ENCODE measurements at places on chromosomes 1 and 21.

- DNase-seq: no peak
Observed at GRCh38 chr1:27545271-27545670, 55.3 kb upstream of the WASF2 start.

DNA sequence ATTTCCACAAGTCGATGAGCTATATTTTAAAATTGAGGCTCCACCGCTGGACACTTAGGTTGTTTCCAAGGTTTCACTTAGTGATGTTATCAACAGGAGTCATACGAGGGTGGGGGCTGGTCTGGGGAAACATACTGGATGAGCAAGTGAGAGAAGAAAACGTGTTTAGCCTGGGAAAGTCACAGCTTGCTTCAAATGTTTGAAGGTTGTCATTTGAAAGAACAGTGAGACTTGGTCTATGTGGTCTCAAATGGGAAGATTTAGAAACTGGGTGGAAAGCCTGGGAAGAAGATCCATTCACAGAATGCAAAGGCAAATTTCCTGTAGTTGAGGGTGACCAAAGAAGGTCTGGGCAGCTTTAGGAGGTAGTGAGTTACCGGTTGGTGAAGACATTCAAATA is 9.9 kb upstream of the DYRK1A start:
- DNase-seq: no peak

GRCh38 chr1:214208460-214208859 is 72.5 kb upstream of the SMYD2 start:
- DNase-seq: no peak

GRCh38 chr1:175530183-175530582 is 213.2 kb downstream of the TNR start:
- no peak for DNase-seq

GRCh38 chr1:40977716-40978115 is 1.8 kb upstream of the CTPS1 start:
- no peak for DNase-seq

GRCh38 chr1:147264158-147264768 is 21.8 kb downstream of the CHD1L start:
- DNase-seq: no peak

DNA sequence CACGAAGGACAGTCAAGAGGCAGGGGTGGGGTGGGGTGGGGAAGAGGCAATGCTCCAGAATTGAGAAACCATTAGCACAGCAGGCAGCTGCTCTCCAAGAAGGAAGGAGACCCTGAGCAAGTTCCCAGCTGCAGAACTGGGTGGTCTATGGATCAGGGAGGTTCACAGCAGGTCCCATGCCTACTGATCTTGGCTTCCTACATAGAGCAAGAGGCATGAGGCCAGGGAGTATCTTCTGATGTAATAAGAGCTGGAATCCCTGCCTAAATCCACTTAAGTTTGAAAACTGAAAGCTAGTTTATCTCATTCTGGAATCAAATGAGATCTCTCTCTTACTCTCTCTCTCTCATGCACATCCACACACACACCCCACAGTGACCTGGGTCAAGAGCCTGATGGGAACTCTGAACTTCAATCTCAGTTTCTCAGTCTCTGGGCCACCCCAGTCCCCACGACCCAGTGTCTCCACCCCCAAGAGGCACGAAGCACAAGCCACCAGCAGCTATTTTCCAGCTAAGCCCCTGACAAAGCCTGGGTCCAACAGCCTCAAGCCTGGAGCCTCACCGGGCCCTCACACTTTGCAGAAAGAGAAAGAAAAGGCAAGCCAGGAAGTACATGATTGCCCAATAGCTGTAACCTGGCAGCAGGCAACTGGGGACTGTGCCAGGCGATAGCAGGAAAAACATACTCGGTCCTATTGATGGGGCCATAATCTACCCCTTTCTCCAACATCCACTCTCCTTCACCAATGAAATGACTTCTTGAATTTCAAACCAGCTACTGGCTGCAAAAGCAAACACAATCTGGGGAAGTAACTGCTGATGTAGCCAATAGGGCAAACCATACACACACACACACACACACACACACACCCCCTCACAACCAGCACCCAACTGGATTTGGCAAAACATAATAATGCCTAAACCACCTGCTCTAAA is 2.2 kb downstream of the NUAK2 start:
- peak; percentile 91 for DNase-seq

DNA sequence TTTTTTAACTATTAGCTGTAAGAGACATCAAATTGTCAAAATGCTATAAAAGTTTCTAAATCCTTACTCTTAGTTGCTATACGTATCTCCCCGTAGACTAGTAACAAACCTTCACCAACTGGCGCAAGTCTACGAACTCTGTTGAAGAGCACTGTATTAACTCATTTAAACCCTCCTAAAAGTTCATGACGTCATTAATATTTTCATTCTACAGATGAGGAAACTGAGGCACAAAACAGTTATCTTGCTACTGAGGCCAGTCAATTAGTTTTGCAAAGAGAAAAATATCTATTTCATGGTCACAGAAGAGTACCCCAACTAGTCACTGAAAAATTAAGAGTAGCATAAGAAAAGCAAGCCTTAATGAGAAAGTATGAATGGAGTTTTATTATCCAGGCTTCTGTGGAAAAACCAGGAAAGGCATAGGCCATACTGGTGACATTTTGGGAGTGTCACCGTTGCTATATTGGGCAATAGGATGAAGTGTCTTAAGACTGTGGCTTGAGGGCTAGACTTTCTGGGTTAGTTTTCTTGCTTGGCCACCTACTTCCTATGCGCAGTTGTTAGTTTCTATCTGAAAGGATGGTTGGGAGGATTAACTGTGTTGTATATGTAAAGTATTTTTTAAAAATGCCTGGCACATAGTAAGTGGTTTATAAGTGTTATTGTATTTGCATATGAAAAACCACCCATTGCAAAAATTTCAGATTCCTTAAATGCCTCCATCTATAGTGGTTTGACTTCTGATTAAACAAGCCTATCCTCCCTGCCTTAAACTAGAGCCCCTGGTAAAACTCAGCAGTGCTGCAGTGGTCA is 52.4 kb upstream of the SYT14 start:
- DNase-seq: no peak

- DNase-seq: no peak
Observed at GRCh38 chr21:45767071-45768006, 123.8 kb downstream of the PCBP3 start.

DNA sequence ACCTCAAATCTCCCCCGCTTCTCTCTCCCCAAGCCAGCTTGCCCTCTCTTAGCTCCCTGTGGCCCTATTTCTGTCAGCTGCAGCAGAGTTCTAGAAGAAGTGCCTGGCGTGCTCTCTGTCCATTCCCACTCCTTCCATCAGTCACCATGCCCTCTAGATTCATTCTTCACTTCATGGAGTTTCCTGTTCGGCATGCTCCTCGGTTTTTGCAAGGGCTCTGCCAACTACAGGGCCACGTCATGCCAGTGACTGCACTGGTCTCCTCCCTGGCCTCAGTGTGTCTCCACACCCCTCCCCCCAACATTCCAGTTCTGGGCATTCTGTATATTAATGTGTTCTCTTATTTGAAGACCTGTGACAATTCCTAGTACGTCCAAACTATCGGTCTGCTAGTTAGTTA is 113.9 kb downstream of the SLC45A1 start:
- DNase-seq: no peak

GRCh38 chr1:109298666-109299557 is 7.9 kb downstream of the MYBPHL start:
- no peak for DNase-seq

DNA sequence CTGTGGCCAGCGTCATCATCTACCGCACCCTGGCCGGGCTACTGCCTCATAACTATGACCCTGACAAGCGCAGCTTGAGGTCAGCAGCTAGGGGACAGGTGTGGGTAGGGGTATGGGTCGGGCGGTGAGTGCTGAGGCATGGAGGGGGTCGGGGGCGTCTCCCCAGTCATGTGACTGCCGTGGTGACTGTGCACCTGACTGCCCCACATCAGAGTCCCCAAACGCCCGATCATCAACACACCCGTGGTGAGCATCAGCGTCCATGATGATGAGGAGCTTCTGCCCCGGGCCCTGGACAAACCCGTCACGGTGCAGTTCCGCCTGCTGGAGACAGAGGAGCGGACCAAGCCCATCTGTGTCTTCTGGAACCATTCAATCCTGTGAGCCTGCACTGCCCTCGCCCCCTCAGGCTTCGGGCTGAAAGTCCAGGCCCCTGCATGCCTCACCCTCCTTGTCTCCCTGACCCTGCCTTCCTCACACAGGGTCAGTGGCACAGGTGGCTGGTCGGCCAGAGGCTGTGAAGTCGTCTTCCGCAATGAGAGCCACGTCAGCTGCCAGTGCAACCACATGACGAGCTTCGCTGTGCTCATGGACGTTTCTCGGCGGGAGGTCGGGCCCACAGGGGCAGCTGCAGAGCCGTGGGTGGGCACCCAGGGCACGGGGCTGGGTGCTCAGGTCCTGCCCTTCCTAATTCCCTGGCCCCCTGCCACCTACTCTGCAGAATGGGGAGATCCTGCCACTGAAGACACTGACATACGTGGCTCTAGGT is 13.5 kb downstream of the PSRC1 start:
- DNase-seq: no peak

- no peak for DNase-seq
Observed at GRCh38 chr1:36109041-36109679, 15.9 kb downstream of the COL8A2 start.

DNA sequence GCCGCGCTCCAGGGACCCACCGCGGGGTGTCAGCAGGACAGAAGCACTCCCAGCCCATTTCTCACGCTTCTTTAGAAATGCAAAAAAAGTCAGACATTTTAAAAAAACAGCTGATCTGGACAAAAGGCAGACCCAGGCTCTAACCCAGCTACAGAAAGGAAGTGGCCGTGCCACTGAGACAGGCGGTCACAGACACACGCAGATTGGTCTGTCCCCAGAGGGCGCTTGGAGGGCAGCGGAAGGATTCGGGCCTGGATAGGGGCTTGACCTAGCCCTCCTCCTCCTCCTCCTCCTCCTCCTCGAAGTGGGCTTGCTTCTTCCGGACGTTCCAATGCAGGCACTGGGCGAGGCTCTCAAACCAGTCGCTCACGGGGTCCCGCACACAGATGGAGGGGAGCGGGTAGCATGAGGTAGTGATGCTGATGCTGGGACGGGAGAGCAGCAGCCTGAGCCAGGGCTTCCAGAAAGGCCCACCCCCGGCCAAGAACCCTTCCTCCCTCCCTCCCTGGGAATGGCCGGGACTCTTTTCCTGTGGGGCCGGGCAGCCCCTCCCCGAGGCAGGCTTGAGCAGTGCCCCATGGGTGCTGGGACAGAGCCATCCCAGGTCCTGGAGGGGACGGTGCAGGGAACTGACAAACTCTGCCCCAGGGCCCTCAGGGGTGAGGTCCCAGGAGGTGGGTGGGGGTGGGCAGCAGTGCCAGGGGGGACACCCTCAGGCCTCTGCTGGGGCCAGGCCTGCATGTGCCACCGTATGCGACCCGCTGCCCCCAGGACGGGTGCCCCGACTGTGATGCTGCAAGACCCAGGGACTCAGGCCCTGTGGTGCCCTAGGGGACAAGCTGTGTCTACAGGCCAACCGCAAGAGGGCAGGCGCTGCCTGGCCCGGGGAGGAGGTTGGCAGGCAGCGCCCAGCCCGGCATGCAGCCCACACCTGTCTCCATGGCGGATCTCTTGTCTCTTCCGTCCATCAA is 25.3 kb downstream of the NADK start:
- no peak for DNase-seq

GRCh38 chr1:214403431-214403830 is 122.5 kb downstream of the SMYD2 start:
- no peak for DNase-seq

DNA sequence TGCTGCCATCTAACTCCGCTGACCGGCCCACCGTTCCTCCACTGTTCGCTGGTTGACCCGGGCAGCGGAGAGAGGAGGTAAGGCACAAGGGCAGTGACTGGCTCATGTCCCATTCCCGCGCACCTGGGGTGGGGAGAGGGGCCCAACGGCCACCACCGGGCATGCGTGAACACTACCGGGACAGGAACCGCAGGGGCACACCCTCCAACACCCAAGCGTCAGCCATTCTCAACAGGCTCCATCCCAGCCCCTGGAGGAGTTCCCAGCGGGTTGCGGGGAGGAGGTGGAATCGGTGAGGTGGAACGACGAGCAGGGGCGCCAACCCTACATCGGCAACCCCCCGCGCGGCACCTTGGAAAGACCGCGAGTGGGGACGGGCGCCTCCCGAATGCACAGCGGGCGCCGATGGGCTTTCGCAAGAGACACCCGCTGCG is 126.7 kb downstream of the LIPI start:
- no peak for DNase-seq

GRCh38 chr21:17472592-17473271 is 40.1 kb upstream of the CXADR start:
- DNase-seq: no peak

GRCh38 chr1:167689567-167689920 is 32.2 kb upstream of the MPZL1 start:
- no peak for DNase-seq

GRCh38 chr1:83999316-83999819 is 436 bp upstream of the TTLL7 start:
- peak; percentile 95 for DNase-seq

DNA sequence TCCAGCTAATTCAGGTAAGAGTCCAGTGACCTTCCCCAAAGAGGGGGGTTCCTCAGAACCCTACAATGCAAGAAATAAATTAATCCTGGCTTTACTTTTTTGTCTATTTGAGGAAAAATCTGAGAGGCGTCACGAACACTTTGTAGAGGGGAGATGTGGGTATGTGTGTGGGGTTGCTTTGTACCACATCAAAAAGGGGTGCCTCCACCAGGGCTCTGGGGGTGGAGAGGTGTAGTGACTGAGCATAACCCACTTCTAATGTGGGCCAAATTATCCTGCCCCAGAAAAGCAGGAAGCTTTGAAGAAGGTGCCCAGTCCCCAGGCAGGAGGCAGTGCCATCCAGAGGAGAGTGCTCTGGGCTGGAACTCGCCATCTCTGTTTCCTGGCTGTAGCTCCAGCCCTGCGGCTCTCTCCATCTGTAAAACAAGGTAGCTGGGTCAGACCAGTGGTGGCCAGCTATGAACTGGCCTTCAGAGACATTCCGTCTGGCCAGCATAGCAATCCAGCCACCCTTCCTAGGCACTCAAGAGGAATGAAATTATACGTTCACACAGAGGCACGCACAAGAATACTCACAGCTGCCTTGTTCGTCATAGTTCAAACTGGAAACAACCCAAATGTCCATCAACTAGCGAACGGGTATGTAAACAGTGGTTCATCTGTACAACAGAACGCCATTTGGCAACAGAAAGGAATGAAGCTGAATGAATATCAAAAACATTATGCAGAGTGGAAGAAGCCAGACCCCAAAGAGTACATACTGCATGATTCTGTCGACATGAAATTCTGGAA is 45.4 kb upstream of the TNFRSF1B start:
- DNase-seq: no peak

DNA sequence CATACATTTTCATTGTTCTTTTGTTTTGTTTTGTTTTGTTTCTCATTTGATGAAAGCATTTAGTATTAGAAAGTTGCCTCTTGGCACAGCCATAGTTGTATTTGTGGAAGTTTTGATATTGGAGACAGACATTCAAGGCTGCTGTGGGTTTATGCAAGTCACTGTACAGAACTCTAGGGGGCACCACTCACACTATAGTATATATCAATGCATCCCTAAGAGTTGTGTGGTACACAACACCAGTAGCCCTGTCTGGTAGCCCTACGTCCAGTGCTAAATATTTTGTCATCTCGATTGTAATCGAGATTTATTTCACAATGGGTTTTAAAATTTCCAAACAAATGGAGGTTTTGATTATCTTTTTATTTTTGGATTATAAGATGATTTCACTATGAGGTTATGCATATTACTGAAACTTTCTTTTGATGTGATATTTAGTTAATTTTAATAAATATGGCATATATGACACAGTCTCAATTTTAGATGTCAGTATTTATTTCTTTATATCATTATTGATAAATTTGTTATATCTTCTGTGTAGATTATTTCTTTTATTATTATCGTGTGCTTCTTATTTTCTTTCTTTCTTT is 112.2 kb downstream of the NR5A2 start:
- DNase-seq: peak; percentile 15

GRCh38 chr1:116741836-116742565 is 12.2 kb upstream of the CD2 start:
- DNase-seq: no peak

Measured in NCI-H1105 (cell line).